Activated T-cell treated with anti-CD3 and anti-CD28 coated beads, Interleukin-2, amount 50 U/mL, for 4 hours (primary cell): ENCODE measurements at places on chromosomes 4 and X. TPM values are rescaled to one million over a fixed set of nuclear protein-coding genes. Genes with fewer than 3 reads are reported as not detected.

IL2 gene
- total RNA-seq, result 1,394 TPM

SPANXN2 gene
- not detected for total RNA-seq

GRK4 gene
- 2.9 TPM for total RNA-seq

MAGEB1 gene
- total RNA-seq, result not detected

PRRG3 gene
- total RNA-seq, result not detected

ARHGAP36 gene
- total RNA-seq, result not detected

TECRL gene
- total RNA-seq, result not detected

NBDY gene
- total RNA-seq, result 26.7 TPM

RGS12 gene
- 2.5 TPM for total RNA-seq

NAP1L3 gene
- total RNA-seq, result 3.2 TPM

ITM2A gene
- 59.5 TPM for total RNA-seq

DGAT2L6 gene
- total RNA-seq, result not detected

CACNA1F gene
- total RNA-seq, result 0.19 TPM

NAA11 gene
- total RNA-seq, result not detected

ENPP6 gene
- total RNA-seq, result not detected

CDX4 gene
- not detected for total RNA-seq

RHOXF1 gene
- not detected for total RNA-seq

ARHGAP6 gene
- total RNA-seq, result 0.08 TPM

LPAR4 gene
- not detected for total RNA-seq

PDLIM3 gene
- total RNA-seq, result not detected

HUWE1 gene
- 440 TPM for total RNA-seq

MAGEA2B gene
- not detected for total RNA-seq

MAGED4B gene
- total RNA-seq, result 0.95 TPM

CT45A1 gene
- total RNA-seq, result not detected

TCEAL2 gene
- not detected for total RNA-seq

MUC7 gene
- not detected for total RNA-seq

STPG2 gene
- total RNA-seq, result not detected

SERPINA7 gene
- total RNA-seq, result not detected

PDHA2 gene
- total RNA-seq, result not detected

AMTN gene
- total RNA-seq, result not detected

SHISA3 gene
- total RNA-seq, result not detected
